ENCODE measurements at places on chromosomes 1 and 21. TPM values are rescaled to one million over a fixed set of nuclear protein-coding genes. Genes with fewer than 3 reads are reported as not detected.
A peak's percentile ranks its signal among the peaks of the same experiment; 100 is the strongest.

OR2T35 gene
- not detected for total RNA-seq

GRCh38 chr1:226702318-226702956 lies 36.6 kb downstream of the ITPKB start:
- H3K27ac ChIP-seq = peak overlapping the region; percentile 49
- no peaks in the 10 kb centered on the region for H3K36me3 ChIP-seq

KCNN3 gene
- 0.85 TPM for total RNA-seq

GRCh38 chr1:85502625-85503083 lies 37.7 kb upstream of the DDAH1 start:
- no peaks in the 10 kb centered on the region for H3K36me3 ChIP-seq
- H3K4me3 ChIP-seq = no peak overlapping the region
- DNase-seq = peak; percentile 87
- no peaks in the 10 kb centered on the region for H3K4me1 ChIP-seq

FABP3 gene
- total RNA-seq = 0.84 TPM

- no peak overlapping the region for H3K27ac ChIP-seq
- H3K4me1 ChIP-seq = no peaks in the 10 kb centered on the region
- DNase-seq = no peak
- H3K36me3 ChIP-seq = no peaks in the 10 kb centered on the region
- no peaks in the 10 kb centered on the region for H3K27me3 ChIP-seq
- H3K4me3 ChIP-seq = no peak overlapping the region
Measured at GRCh38 chr1:29986986-29987385, 736.4 kb downstream of the MATN1 start.

GRCh38 chr1:73327180-73327793 lies 870.7 kb downstream of the LRRIQ3 start:
- H3K4me3 ChIP-seq = no peak overlapping the region
- no peak for DNase-seq
- H3K36me3 ChIP-seq = no peaks in the 10 kb centered on the region

RSPO1 gene
- not detected for total RNA-seq

MIGA1 gene
- 13.7 TPM for total RNA-seq

DNA sequence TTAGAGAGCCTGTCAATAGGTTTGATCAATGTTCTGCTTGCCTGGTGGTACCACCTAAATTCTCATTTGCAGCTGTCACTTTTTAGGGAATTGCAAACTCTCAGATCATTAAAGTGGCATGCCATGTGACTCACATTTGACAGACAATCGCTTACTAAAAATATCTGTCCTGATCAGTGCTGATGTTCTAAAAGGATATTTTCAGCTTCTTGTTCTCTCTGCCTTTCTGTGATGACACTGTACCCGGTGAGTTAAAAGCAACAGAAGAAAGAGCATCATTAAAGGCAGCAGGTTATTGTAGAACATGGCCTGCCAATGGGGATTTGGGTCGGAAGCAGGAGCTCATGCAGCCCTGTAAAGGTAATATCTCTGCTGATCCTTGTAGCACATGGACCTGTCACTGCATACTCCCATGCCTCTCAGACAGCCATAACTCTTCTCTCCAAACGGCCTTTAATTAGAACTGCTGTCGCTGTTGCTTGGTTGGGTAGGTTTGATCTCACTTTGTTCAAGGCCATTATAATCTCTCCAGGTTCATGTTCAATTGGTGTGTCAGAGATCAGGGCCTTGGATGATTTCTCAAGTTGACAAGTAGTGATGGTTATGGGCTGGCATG lies 441.3 kb upstream of the DEPDC1 start:
- no peaks in the 10 kb centered on the region for H3K36me3 ChIP-seq
- no peaks in the 10 kb centered on the region for H3K27me3 ChIP-seq
- H3K27ac ChIP-seq = no peak overlapping the region
- H3K4me3 ChIP-seq = no peak overlapping the region
